DMS 273 treated with DMSO at 0.1 percent for 48 hours (cell line): ENCODE measurements at places on chromosomes 11 and 22.

DNA sequence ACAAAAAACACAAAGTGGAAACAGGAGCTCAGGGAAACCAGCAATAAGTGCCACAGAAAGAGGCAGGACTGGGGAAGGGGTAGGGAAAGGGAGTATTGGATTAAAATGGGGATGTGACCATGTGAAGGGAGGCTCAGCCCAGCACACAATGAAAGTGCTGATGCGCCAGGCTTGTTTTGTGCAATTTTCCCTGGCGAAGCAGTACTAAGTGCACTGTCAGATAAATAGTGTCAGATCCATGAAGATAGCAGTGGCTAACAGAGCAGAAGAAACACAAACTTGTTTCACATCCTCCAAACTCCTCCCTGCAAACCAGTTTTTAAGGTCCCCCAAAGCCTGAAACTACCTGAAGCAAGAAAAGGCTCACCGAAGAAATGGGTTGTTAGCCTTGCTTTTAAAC lies 50.7 kb upstream of the RAPSN start:
- no peak for DNase-seq

GRCh38 chr22:33639588-33640254 lies 280.6 kb downstream of the LARGE1 start:
- DNase-seq, result no peak

DNA sequence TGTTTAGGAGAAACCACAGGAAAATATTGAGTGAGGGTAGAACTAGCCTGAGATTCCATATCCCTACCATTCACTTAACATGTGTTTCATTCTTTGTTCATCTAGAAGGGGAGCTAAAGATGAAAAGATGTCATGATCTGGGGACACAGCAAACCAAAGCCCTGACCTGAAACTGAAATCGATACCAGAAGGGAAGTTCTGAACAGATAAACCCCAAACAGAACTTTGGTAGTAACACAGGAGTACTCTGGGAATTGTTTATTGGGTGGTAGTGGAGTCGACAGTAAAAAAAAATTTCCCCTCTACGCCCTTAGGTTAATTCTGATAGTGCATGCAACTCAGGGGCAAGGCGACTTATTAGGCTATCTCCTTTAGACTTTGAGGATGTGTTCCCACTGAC lies 27.2 kb downstream of the OR2AT4 start:
- no peak for DNase-seq

DNA sequence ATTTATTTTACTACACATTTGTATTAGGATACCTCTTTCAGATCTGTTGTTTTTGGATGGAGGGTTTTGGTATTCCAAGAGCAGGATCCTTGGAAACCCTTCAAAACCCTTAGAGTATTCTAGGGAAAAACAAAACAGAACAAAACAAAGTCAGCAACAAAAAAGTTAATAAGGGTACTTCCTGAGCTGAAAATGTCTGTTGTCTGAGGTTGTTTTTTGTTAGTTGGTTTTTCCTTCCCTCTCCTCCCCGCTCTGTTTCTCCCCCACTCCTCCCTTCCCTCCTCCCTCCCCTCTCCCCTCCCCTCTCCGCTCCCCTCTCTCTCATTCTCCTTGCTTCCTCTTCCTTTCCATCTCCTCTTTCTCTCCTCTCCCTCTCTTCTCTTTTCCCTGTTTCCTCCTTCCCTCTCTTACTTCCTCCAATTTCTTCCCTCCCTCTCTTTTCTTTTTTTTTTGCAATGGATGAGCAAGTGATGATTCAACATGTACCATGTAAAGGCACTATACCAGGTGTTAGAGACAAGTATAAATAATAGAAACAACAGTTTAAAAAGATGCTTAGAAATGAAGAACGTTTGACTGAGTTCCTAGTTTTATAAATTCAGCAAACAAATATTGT lies 160.6 kb downstream of the TMEM135 start:
- no peak for DNase-seq

DNA sequence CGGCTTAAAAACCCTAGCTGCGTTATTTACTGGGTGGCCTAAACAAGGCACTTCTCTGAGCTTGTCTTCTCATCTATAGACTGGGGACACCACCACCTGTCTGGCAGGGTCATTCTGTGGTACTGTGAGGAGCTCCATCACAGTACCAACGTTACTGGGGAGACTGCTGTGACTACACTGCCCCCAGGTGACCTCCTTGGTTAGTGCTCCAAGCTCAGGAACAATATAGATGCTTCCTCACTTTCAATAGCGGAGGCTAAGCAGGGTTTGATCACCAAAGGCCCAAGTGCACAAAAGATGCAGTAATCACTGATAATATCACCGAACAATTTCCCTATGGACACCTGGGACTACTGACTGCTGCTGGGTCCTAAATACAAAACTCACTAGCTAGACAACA lies 18.8 kb downstream of the PRPF19 start:
- DNase-seq, result peak; percentile 64

DNA sequence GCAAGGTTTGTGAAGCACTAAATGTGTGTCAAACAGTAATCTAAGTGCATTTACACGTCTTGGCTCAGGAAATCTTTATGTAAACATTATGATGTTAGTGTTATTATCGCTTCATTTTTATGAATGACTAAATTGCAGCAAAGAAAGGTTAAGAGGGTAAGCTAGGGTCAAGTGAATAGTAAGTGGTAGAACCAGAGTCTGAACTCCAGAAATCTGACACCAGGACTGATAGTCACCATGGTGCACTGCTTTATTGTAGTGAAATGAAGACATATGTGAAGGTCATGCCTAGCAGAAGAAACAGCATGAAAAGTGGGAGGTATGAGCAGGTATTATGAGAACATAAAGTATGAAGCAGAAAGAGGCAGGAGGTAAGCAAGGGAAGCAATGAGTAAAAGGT lies 368.7 kb upstream of the TENM4 start:
- DNase-seq, result no peak

DNA sequence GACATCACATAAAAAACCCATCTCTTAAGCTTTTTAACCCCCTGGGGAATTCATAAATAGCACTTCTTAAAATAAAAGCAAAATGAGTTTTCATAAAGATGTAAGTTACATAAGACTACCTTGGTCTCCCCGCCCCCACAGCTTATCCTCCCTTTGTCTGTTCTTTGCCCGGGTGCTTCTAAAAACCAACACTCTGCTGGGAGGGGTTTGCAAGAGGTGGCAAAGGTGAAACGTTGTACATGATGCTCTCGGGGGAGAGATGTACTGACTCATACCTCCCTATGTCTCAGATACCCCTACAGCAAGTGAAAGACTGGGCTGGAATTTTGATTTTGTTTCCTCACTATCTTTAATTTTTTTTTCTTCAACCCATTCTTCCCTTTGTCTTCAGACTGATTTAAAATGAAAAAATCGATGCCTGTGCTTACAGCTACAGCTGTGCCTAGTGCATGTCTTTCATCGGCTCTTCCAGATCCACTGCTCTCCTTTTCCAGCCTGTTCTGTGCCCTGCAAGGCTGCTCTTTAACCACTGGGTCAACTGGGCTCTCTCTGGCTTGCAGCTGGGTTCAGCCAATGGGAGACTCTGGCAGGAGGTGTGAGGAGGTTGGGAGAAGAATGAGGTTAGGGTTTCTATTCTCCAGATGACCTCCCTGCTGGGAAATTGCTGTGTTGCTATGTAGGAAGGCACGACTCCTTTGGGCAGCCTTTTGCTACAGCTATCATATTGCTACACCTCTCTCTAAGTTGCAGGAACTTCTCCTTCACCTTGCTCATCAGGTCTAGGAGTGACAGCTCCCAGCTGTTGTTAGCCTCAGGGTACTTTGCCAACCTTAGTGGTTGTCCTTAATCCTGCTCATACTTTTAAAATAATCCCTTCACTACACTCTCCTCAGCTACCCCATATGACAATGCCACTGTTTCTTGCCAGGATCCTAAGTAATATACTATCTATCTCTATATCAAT lies 266.5 kb downstream of the TENM4 start:
- no peak for DNase-seq

GRCh38 chr11:112166562-112166961 lies 610 bp upstream of the TEX12 start:
- DNase-seq, result no peak

DNA sequence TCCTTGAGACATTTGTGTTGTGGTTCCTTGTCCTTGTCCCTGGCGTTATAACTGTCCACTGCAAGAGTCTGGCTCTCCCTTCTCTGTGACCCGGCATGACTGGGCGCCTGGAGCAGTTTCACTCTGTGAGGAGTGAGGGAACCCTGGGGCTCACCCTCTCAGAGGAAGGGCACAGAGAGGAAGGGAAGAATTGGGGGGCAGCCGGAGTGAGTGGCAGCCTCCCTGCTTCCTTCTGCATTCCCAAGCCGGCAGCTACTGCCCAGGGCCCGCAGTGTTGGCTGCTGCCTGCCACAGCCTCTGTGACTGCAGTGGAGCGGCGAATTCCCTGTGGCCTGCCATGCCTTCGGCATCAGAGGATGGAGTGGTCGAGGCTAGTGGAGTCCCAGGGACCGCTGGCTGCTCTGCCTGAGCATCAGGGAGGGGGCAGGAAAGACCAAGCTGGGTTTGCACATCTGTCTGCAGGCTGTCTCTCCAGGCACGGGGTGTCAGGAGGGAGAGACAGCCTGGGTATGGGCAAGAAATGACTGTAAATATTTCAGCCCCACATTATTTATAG lies 23.0 kb downstream of the MYBPC3 start:
- DNase-seq, result no peak

GRCh38 chr11:126358763-126359160 lies 3.3 kb downstream of the ST3GAL4 start:
- DNase-seq, result no peak

DNA sequence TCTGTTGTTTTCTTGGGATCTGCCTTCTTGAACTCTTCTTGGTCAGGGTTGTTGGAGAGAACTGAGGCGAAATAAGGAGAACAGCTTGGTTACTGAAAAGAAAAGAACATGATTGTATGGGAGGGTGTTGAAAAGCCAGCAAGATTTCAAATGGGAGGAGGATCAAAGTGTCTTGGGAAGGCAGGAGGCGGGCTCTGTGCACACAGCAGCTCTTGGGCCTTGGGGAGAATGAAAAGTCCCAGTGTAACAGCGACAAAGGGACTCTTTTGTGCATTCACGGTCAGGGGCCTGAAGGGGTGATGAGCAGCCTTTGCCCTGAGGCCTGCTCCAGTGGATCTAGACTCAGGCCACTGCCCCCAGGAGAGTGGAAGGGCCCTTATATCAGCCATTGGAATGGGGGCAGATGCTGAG lies 135.4 kb downstream of the ADAMTS15 start:
- no peak for DNase-seq

DNA sequence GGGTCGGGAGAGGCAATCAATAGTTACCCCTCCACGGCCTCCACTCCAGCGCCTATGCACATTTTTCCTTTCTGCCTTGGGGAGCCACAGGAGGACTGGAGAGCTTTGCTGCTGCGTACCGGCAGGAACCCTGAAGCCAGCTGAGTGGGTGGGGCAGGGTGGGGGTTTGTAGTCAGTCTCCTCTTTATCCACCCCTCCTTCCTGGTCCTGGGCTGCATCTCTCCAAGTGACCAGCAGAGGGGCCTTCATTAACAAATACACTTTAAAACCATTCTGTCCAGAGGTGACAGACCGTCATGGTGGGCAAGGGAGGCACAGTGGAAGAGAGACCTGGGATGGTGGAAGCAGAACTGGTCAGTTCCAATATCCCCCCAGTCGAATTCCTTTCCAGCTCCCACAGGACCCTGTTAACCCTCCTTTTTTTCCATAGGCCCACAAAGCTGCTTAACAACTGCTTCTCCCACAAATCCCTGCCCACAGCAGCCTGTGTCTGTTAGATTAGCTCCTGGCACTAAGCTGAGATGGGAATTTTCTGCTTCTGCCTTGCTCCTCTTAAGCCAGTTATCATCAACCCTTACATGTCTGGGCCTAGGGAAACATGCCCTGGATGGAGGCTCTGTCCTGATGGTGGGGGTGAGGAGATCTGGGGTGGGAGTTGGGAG lies 3.9 kb upstream of the ABCG4 start:
- DNase-seq, result no peak

DNA sequence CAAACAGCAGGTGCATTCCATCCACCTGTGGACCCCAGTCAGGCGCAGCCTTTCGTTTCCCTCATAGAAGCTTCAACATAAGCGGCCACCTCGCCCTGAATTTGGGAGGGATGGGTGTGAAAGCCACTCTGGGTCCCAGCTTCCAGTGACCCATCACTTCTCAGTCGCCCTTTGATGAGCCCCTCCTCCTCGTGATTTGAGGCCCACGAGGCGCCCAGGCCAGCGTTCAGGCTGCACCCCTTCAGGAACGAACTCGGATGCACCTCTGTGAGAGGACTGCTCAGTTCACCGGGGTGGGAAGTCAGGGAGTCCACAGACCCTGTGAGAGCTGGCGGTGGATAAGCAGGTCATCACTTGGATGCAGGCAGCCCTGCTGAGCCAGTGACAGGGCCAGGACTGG lies 1118.2 kb downstream of the BRD1 start:
- no peak for DNase-seq

- DNase-seq, result no peak
Observed at GRCh38 chr11:64925536-64926436, 1.3 kb downstream of the PPP2R5B start.

- peak; percentile 83 for DNase-seq
Observed at GRCh38 chr11:64204464-64204989, 2.0 kb upstream of the FERMT3 start.

DNA sequence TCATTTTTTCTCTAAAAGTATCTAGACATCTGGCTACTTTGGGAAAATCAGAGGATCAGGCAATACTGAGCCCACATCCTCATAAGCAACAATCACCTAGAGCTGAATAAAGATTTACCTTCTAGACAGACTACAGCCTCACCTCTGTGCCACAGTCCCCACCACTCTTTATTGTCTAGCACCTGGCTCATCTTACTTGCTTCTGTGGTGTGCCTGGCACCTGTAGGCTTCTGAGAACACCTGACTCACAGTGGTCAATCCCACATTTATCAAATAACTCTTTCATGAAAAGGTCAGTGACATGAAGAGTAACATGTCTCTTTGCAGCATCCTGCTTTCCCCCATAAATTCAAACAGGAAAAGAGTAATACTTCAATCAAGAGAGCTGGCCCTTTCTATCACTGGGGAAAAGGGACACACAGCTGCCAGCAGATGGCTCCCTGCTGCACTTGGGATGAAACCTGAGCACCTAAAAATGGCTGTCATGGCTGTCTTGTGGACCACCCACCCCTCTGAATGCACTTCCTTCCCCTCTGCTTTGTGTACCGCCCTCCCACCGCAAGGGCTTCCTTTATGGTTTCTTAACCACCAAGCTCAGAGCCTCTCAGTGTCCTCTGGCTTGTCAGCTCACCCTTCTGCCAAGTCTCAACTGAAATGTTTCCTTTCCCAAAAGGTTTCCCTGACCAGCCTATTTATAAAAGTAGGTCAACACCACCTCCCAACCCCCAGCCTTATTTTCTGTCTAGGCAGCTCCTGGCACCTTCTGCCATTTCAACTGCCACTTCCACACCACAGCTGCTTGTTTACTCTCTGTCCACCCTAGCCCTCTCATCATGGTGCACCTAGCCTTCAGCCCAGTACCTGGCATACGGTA lies 9.3 kb downstream of the TFIP11 start:
- DNase-seq, result no peak
